ENCODE measurements at places on chromosomes 1 and 21.

DNA sequence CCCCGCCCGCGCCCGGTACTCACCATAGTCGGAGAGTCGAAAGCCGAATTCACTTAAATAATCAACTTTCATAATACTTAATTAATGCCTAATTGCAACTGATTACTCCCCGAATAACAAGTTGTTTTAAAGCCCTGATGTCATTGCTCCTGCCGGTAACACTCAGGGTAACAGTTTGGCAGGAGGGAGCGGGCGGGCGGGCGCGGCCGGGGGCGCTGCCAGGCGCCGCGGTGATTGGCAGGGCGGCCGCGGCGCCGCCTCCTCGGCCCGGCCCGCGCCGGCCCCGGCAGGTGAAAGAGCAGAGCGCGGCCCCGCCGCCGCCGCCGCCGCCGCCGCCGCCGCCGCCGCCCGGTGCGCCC lies 102.2 kb downstream of the CASZ1 start:
- peak; percentile 56 for DNase-seq

GRCh38 chr1:41670217-41670957 lies 185.9 kb upstream of the EDN2 start:
- DNase-seq: peak; percentile 57

DNA sequence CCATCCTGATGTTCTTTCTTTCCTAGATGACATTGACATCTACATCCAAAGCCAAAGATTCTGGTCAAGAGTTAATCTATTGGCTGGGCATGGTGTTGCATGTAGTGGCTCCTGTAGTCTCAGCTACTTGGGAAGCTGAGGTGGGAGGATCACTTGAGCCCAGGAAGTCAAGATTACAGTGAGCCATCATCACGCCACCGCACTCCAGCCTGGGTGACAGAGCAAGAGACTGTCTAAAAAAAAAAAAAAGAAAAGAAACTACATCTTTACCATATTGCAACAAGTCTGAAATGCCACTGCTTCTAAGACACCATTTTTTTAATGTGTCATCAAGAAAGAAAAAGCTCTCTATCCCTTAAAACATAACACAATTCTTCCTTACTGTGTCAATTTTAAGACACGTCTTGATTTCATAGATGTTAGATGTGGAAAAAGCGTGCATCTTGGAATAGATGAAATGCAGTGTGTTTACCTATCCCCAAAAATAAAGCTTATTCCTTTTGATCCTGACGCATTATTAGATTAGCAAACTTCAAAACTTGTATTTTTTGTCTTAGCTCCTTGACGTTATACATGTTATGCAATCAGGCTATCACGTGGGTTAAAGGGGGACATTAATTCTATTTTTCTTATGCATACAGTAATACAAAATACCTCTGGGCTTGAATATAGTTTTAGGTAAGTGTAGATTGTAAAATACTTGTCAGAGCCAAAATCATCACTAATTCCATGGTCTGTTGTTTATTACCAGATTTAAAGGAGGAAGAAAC lies 46.3 kb downstream of the ELAPOR1 start:
- peak; percentile 68 for DNase-seq

GRCh38 chr1:49013079-49013478 lies 236.4 kb upstream of the BEND5 start:
- DNase-seq: no peak

DNA sequence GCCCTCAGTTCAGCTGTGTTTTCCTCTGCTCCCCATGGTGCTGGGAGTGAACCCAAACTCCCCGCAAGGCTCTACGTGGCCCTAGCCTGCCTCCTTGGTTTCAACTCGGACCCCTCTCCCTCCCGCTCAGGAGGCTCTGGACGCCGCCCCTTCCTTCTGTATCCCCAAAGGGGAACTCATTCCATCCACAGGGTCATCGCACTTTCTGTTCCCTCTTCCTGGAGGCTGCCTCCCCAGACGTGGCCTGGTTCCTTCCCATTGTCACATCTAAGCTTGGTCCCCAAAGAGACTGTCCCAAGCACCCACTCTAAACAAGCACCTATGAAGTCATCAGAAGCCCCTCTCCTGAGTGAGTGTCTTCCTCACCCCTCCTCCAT lies 10.9 kb downstream of the KCNAB2 start:
- DNase-seq: peak; percentile 78

GRCh38 chr1:104921525-104921924 lies 1171.8 kb downstream of the AMY1C start:
- no peak for DNase-seq

DNA sequence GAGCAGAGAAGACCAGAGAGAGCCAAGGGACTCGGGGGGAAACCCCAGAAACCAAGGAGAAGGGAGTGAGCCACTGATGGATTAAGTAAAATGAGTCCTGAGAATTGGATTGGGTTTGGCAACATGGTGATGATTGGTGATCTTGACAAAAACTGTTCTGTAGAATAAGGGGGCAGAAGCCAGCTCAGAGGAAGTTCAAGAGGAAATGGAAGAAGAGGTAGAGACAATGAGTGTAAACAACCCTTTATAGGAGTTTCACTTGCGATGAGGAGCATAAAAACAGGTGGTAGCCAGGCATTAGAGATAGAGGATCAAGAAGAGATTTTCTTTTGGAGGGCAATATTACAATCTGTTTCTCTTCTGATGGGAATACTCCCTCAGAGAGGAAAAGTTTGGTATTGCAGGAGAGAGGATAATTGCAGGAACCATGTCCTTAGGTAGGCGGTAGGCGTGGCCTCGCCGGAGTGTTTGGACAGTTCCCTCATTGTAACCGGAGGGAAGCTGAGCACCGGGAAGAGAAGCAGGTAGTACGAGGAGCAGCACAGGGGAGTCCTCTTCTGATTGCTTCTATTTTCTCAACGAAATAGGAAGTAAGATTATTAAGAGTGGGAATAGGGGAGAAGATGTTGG lies 68.4 kb upstream of the TENT5C start:
- DNase-seq: no peak

GRCh38 chr21:42446531-42446930 lies 42.8 kb downstream of the UBASH3A start:
- no peak for DNase-seq

DNA sequence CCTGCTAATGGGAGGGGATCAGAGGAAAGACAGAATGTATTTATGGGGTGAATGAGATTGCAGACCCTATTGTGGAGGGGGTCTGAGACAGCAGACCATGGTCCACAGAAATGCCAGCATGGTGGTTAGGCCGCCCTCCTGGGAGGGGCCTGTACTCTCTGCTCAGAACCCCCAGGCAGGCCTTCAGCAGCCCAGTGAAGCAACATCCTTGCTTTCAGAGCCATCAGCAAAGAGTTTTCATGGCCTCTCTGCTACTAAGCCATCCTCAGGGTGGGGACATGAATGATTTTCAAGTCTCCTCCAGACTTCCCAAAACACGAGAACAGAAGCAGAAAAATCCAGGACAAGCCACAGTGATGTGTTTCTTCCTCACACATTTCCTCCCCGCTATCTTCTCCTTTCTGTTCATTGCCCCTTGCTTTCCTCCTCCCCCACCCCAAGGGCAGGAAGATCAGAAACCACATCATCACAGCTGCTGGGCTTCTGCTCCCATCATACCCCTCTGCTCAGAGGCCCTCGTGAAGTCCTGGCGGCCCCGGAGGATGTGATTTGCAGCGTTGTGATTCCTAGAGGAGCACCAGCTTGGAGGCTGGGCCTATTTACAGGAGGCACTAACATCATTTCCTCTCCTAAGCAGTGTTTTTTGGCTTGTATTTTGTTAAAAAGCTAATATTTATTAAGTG lies 48.0 kb downstream of the ABCA4 start:
- no peak for DNase-seq

Data from suppressor macrophage treated with lipopolysaccharide for 4 hours (primary cell).